ENCODE measurements at places on chromosomes 4 and X.
A peak's percentile ranks its signal among the peaks of the same experiment; 100 is the strongest.

GRCh38 chr4:168725930-168726329 lies 229.1 kb downstream of the PALLD start:
- DNase-seq = no peak

DNA sequence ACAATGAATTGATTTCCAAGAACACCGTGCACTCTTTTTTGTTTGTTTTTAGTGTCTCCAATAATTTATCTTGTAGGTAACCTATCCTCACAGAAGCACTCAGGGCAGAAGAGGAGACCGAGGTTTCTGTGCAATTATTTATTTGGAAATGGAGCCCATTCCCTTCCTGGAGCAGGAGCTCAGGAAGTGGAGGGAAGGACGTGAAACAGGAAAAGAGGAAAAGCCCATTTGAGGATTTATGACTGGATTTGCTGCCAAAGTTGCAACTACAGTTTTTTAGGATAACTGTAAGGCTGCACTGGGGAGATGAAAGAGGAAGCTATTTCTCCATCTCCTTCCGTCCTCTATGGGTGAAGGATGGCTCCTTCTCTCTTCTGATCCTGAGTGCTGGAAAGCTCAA lies 31.7 kb upstream of the MXRA5 start:
- no peak for DNase-seq

DNA sequence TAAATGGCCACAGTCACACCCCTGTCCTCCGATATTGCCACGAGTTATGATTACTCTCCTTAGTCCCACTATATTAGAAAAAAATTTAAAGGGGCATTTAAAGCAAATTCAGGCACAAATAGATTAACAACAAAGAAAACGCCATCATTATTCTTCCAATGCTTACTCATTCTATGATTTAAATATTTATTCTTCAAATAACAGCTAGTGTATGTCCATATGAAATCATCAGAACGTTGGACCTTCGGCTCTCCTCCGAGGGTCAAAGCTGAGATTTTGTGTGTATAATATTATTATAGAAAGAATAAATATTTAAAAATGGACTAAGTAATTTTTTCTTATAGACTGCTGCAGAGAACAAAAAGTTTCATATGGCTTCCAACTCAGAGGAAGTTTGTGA lies 122.9 kb downstream of the MAML3 start:
- no peak for DNase-seq

GRCh38 chrX:29530501-29530900 lies 684.9 kb upstream of the MAGEB2 start:
- DNase-seq = peak; percentile 41

GRCh38 chrX:50684871-50685270 lies 129.1 kb downstream of the SHROOM4 start:
- DNase-seq = no peak

- no peak for DNase-seq
Observed at GRCh38 chrX:139974471-139974870, 9.2 kb upstream of the CXorf66 start.

DNA sequence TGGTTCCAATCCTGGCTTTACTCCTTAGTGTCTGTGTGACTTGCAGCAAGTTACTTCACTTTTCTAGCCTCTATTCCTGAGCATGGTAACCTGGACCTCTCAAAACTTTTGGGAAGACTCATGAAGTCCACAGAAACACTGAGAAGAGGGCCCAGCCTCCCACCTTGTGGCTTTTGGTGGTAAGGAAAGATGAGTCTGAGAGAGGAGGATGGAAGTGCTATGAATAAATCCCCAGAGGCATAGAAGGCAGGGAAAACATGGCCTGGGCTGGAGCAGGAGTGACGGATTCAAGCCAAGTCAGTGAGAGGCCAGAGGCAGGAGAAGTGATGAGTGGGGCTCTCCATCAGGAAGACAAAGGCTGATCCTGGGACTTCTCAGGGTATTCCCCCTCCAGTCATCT lies 10.9 kb upstream of the MAGEA4 start:
- no peak for DNase-seq

GRCh38 chr4:89821612-89822011 lies 15.3 kb downstream of the SNCA start:
- DNase-seq = no peak

DNA sequence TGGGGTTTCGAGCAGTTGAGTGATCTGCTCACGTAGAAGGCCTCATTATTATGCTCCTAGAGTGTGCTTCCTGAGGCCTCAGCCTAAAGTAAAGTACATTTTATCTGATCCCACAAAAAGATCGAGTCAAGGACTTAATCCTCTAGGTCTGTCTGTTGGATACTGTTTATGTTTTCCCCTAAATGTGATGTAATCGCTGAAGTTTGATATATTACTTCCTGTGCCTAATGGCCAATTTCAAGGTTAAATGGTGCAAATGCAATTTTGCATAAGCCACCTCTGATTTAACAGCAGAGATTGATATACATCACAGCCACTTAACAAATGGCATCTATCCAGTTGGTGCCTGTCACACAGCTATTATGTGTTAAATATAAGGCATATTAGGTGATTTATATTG lies 19.4 kb upstream of the SERTM2 start:
- DNase-seq = no peak

DNA sequence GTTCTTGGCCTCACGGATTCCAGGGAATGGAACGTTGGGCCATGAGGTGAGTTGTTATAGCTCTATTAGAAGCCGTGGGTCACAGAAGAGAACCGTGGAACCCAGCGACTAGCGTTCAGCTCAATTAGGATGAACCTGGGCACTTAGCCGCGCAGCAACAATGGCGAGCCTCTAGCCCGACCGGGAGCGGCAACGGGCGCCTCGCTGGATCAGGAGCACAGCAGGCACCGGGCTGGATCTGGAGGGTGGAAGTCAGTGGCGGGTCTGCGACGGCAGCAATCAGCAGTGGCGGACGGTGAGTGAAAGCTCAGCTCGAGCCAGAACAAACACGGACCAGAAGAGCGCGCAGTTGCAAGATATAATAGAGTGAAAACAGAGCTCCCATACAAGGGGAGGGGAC lies 34.2 kb downstream of the AGA start:
- DNase-seq = no peak

DNA sequence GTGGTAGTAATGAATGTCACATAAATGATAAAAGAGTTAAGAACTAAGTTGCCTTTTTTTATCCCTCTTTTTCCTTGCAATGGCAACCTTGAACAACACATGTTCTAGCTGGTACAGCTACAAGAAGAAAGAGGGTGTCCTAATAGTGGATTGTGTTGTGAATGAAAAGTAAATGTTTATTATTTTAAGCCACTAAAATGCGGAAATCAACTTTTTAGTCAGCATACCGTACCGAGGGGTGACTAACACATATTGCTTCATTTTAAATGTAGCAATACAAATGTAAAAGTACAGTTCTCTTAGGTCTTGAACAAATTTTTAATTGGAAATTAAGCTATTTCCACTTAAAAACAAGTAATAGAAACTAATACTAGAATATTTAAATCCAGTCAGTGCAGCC lies 17.7 kb upstream of the AP1AR start:
- no peak for DNase-seq

DNA sequence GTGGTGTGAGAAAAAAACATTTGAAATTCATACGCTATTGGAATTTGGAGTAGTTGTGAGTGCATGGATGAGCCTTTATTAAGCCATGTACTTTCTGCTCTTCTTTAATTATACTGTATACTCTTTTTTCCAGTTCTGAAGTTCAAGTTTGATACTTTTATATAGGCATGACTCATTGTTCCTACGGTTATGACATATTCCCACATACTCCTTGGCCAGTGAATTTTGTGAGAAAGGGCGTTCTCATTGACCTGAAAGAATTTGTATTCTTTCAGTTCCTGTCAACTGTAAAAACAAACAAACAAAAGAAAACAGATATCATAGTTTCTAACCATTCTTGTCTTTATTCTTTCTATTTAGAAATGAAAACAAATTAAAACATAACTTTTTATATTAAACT lies 407.3 kb downstream of the MAPK10 start:
- no peak for DNase-seq

DNA sequence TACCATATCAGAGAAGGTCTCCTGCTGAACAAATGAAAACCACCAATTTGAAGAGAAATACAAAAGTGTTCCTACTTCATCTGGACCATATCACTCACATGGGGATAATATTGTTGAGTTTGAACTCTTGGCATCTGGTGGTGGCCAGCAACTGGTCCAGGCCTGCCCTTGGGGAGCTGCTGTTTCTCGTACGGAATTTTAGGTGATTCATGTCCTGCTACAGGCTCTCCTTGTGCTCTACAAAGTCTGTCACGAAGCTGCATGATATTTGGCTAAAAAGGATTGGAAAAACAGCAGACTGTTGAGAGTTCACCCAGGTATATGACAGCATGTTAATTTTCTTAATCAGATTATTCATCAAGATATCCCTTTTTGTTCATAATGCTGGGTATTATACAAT lies 42.2 kb downstream of the SEC31A start:
- no peak for DNase-seq

GRCh38 chr4:53545273-53545672 lies 46.0 kb downstream of the LNX1 start:
- DNase-seq = no peak

DNA sequence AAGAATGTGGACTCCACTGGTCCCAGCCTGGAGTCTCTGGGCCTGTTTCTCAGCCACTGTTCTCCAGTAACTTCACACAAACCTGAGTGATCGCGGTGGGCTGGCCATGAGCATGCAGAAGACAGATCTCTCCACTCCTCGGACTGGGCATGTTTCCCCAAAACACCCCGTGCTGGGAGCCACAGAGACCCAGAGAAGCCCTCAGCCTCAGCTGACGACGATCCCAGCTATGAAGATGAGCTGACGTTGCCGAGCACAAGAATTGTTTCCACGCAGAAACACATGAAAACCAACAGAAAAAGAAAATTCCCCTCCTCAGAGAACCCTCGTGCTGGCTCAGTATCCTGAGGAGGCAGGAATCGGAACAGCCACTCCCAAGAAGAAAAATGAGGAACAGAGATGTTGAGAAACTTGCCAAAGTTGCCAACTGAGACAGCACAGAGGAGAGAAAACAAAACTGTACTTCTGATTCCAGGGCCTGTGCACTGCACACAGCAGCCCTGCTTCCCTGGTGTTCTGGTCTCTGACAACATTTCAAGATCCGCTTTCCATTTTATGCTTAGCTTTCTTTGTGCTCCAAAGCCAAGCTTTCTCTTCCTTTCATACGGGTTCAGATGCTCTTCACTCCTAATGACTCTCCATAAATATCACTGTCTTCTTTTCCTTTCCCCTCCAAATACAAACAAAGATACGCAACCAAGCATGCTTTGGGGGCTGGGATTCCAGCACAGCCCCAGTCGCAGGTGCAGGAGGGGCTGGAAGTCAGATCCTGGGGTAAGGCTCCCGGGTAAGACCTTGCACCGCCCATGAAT lies 81.4 kb downstream of the IRF2 start:
- no peak for DNase-seq

DNA sequence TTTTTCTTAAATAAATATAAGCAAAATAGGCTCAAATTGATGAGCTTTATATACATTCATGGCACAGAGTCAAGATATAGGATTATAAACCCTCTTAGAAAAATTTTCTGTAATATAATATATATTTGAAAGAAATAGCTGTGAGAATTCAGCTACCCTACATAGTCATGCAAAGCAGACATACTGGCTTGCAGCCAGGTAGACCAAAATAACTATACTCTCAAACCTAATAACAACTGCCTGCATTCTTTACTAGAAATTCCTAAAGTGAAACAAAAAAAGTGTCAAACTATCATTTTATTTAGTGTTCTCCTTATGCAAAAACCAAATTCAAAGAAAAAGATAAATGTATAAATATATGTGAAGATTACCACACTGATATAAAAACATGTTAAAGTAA lies 1390.2 kb downstream of the C4orf33 start:
- no peak for DNase-seq

DNA sequence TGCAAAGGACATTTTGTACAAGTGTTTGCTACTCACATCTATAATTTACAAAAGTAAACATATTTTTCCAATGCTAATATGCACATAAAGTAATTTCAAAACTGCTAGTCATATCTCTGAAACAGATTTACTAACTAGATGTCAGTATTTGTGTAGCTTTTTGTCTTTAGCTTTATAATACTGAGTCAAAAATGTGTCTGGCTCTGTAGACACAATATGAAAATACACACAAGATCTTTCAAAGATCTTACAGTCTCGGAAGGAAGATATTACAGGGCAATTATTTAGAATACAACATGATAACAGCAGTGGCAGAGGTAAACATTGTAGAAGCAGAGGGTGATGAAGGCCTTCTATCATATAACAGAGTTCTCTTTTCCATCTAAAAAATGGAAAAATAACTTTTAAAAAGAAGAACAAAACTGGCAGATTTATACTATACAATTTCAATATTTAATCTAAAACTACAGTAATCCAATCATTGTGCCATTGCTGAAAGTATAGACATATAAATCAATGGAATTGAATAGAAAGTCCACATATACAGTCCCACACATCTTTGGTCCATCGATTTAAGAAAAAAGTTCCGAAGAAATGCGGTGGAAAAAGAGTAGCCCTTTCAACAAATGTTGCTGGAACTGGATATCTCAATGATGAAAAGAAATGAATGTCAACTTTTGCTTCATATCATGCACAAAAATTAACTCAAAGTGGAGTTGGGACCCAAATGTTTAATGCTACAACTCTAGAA lies 29.4 kb downstream of the ARAP2 start:
- DNase-seq = no peak

DNA sequence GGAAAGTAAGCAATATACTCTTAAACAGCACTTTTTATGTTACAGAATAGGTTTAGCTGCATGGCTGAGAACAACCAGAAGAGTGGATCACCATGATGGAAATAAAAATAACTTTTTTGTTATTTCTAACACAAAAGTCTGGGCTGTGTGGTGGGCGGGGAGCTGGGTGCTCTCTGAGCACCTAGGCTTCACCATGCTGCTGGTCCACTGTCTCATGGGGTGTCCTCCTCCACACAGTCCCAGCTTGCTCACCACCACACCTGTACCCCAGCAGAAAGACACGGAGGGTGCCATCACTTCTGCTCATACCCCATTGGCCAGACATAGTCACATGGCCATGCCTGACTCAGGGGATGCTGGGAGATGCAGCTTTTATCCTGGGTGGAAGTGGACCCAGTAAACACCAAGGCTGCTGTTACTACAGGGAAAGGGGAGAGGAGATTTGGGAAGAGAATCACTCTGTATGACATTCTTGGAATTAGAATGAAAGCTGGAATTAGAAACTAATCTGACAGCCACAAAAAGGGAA lies 45.0 kb downstream of the CPZ start:
- DNase-seq = no peak

- DNase-seq = peak; percentile 33
Observed at GRCh38 chr4:123340381-123340701, 56.3 kb upstream of the SPRY1 start.

DNA sequence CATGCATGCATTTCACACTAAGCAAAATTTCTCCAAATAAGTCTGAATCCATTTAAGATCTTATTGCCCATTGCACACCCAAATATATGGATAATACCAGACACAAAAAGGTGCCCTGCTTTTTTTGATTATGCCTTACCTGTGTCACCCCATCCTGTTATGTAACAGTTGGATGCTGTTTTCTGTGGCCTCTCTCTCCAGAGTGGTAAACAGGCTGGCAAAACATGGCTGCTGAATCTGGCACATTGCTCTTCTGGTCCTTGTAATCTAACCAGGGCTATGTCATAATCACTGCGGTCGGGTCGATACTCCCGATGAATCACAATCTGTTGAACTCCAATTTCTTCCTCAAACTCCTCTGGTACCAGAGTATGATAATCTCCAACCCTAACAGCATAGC lies 70.1 kb downstream of the PRSS12 start:
- DNase-seq = no peak

GRCh38 chr4:67608027-67608426 lies 49.5 kb downstream of the STAP1 start:
- DNase-seq = no peak

- peak; percentile 75 for DNase-seq
Observed at GRCh38 chrX:7083468-7084396, 63.8 kb upstream of the STS start.

GRCh38 chr4:78692822-78693170 lies 83.4 kb upstream of the BMP2K start:
- no peak for DNase-seq
